Left lung (tissue), 14 donors: ENCODE measurements at places on chromosomes 4 and X. TPM values are rescaled to one million over a fixed set of nuclear protein-coding genes. Genes with fewer than 3 reads are reported as not detected.

Gene GPR119
- not detected for polyA plus RNA-seq

DNA sequence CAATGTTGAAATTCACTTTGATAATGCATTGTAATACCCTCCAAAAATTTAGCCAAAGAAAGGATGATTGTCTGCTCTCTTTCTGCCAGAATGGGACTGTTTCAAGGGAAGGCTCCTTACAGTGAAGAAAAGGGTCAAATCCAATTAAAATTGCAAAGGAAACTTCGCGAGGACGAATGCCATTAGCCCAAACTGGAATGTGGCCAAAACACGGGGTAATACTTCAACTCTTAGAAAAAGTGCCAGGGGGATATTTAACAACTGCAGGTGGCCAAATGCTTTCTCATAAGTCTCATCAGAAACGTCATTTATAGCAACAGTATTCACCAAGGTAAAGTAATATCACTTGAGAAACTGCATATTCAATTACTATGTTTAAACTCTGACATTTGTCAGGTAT lies 29.0 kb downstream of the NKX3-2 start:
- no peak for DNase-seq
- no peak overlapping the region for H3K4me3 ChIP-seq
- no peaks in the 10 kb centered on the region for H3K4me1 ChIP-seq
- H3K36me3 ChIP-seq: no peaks in the 10 kb centered on the region
- no peak overlapping the region for H3K27ac ChIP-seq
- H3K27me3 ChIP-seq: peaks cover 89% of the 10 kb centered on the region

DNA sequence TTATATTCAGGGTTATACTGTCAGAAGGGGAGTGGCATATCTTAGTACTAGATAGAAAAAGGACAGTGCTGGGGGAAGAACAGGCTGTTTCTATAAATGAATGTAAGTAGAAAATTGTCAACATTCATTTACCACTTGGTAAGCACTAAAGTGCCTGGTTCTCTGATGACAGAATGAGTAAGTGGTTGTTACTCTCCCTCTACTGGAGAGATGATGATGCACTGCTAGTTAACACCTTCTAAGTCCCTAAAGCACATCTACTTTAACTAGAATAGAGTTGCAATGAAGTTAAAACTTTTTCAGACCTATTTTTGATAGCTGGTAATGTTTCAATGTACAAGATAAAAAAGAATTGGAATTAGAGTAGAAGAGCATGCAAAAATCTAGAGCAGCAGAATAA lies 214.5 kb downstream of the KLHL4 start:
- H3K36me3 ChIP-seq: no peaks in the 10 kb centered on the region
- H3K27me3 ChIP-seq: no peaks in the 10 kb centered on the region
- no peaks in the 10 kb centered on the region for H3K4me1 ChIP-seq
- no peak overlapping the region for H3K4me3 ChIP-seq
- no peak for DNase-seq

GRCh38 chrX:41293269-41293668 lies 40.7 kb upstream of the DDX3X start:
- no peaks in the 10 kb centered on the region for H3K27me3 ChIP-seq
- H3K4me1 ChIP-seq: no peaks in the 10 kb centered on the region
- H3K36me3 ChIP-seq: no peaks in the 10 kb centered on the region
- H3K27ac ChIP-seq: no peak overlapping the region
- H3K4me3 ChIP-seq: no peak overlapping the region

DNA sequence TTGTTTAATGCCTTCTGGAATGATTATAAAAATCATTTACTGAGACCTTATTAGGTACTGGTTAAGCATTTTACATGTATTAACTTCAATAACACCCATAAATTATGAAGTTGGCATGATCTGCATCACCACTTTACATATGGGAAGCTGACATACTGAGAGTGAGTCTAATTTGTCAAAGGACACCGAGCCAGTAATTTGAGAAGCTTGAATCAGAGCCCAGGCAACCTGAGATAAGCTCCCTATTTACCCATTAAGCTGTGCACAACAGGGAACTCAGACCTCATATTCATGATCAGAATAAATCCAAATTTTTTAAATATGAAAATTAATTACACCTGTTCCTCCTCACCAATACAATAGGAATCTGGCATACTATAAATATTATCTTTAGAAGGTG lies 247.9 kb upstream of the EPHA5 start:
- no peaks in the 10 kb centered on the region for H3K36me3 ChIP-seq
- H3K4me1 ChIP-seq: no peaks in the 10 kb centered on the region
- no peaks in the 10 kb centered on the region for H3K27me3 ChIP-seq
- H3K27ac ChIP-seq: no peak overlapping the region
- DNase-seq: no peak

DNA sequence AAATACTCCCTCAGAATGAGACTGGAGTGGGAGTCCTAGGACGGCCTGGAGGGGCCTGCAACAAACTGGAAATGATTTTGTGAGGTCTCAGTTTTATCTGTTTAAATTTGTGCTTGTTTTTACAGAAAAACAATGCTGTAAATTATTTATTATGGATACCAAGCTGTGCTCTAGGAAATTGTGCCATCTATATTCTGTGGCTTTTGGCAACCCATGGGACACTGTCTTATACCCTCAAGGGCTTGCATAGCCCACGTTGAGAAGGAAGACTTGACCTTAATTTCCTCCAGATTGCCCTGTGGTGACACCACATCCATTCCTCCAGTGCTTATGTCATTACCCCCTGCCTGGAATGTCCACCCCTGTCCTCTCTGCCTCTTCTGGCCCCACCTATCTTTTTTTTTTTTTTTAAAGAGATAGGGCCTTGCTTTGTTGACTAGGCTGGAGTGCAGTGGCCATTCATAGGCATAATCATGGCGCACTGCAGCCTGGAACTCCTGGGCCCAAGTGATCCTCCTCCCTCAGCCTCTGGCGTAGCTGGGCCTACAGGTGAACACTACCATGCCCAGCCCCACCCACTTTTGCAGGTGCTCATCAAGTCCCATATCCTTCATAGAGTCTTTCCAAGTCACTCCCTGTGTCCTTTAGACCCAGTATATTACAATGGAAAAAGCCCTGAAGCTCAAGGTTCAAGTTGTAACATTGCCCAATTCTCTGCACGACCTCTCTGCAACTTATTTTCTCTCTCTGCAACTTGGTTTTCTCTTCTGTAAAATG lies 77.4 kb downstream of the HPRT1 start:
- no peak for DNase-seq
- no peak overlapping the region for H3K27ac ChIP-seq
- H3K4me1 ChIP-seq: no peaks in the 10 kb centered on the region
- H3K4me3 ChIP-seq: no peak overlapping the region
- H3K36me3 ChIP-seq: no peaks in the 10 kb centered on the region

DNA sequence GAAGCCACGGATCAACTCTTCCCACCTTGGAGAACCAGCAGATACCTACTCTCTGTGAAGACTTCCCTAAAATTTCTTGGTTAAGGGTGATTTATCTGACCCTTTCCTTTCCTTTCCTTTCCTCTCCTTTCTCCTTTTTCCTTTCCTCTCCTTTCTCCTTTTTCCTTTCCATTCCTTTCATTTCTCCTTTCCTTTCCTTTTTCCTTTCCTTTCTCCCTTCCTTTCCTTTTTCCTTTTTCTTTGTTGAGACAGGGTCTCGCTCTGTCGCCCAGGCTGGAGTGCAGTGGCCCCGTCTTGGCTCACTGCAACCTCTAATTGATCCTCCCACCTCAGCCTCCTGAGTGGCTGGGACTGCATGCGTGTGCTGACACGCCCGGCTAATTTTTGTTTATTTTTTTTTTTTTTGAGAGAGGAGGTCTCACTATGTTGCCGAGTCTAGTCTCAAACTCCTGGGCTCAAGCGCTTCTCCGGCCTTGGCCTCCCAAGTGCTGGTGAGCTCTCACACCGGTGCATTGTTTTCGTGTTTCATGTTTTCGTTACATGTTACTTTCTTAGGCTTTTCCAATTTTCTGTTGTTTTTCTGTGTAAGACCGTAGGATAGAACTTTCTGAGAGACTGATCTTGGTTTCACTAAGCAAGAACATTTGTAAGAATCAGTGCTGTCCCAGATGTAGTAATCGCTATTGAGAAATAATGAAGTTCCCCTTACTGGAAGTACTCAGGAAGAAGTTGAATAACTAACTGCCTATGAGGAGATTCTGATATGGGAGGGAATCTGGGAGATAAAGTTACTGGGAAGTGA lies 2.0 kb downstream of the TMEM165 start:
- peaks cover 47% of the 10 kb centered on the region for H3K4me1 ChIP-seq
- H3K27ac ChIP-seq: peak overlapping the region; percentile 98
- no peaks in the 10 kb centered on the region for H3K27me3 ChIP-seq
- peaks cover 29% of the 10 kb centered on the region for H3K36me3 ChIP-seq

- no peak for DNase-seq
- no peaks in the 10 kb centered on the region for H3K36me3 ChIP-seq
- no peaks in the 10 kb centered on the region for H3K27me3 ChIP-seq
- no peak overlapping the region for H3K27ac ChIP-seq
- peaks cover 8% of the 10 kb centered on the region for H3K4me1 ChIP-seq
- H3K4me3 ChIP-seq: no peak overlapping the region
These were observed 90.0 kb downstream of the ELOVL6 start for GRCh38 chr4:110108422-110108821.

DNA sequence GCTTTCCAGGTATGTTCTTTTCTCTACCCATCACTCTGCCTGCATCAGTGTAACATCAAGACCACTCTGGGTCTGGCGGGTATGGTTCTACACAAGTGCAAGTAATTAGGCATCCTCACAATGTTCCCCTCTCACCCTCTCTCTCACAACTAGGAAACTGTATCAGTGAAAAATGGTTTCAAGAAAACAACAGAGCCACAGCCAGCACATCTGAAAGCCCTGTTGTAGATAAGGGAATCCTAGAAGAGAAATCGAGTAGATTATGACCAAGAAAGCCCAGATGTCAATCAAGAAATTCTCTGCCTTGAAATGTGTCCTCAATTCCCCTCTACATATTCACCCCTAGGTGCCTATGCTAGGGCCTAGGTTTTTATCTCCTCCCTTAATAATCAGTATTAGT lies 281.3 kb upstream of the ANKRD50 start:
- no peak for DNase-seq
- H3K4me3 ChIP-seq: no peak overlapping the region
- H3K4me1 ChIP-seq: no peaks in the 10 kb centered on the region
- H3K27me3 ChIP-seq: no peaks in the 10 kb centered on the region
- H3K36me3 ChIP-seq: no peaks in the 10 kb centered on the region
- H3K27ac ChIP-seq: no peak overlapping the region

DNA sequence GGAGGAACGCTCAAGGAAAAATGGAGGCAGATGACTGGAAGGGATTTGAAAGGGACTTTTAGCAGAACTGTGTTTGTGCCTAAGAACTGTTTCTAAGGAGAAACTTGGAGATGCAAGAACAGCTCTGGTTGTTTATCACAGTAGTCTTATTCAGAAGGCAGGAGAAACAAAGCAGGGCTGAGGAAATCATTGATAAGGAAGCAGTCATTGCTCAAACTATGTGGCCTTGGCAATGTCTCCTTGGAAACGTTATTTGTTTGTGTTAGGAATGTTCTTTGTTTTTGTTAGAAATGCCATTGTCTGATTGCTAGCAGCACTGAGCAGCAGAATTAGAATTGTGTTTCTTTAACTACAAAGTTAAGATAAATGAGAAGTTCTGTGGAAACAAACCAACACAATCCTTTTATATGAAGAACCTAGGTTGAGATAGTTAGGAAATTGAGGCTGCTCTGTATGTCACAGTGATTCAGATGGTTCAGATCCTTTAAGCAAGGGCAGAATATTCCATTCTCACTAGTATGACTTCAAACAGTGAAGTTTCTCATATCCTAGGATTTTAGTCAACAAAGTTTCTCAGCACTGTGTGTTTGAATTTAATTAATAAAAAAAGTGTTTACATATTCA lies 1191.3 kb upstream of the IGFBP7 start:
- no peak overlapping the region for H3K4me3 ChIP-seq
- peaks cover 12% of the 10 kb centered on the region for H3K4me1 ChIP-seq
- no peaks in the 10 kb centered on the region for H3K36me3 ChIP-seq
- no peaks in the 10 kb centered on the region for H3K27me3 ChIP-seq
- peak; percentile 54 for DNase-seq

DNA sequence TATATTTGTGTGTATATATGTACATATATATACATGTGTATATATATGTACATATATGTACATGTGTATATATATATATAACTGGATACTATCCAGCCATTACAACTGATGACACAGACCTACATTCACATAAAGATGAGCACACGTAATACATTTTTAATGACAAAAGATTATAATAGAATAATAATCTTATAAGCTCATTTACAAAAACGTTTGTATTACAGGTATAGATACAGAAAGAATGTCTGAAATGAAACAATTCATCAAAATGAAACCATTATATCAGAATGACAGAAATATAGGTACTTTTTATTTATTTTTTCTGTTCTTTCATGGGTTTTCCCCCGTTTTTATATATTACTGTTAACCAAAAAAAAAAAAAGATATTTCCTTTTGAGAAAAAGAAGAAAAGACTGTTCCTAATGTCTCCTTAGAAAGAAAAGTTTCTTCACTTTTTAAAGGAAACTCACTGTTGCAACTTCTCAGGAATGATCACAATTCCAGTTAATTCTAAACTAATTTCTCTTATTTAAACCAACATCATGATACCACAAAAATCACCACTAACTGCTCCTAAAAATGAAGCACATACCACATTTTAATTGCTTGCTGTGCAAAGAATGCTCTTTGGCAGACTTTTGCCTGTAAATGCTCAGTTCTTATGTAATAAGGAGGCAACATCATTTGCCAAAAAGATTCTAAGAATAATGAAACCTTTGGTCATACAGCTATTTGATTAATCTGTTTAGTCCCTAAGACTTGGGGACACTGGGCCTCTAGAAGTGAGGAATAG lies 18.9 kb downstream of the LEF1 start:
- no peak overlapping the region for H3K4me3 ChIP-seq
- no peaks in the 10 kb centered on the region for H3K36me3 ChIP-seq
- no peaks in the 10 kb centered on the region for H3K27me3 ChIP-seq
- no peak for DNase-seq
- no peaks in the 10 kb centered on the region for H3K4me1 ChIP-seq

DNA sequence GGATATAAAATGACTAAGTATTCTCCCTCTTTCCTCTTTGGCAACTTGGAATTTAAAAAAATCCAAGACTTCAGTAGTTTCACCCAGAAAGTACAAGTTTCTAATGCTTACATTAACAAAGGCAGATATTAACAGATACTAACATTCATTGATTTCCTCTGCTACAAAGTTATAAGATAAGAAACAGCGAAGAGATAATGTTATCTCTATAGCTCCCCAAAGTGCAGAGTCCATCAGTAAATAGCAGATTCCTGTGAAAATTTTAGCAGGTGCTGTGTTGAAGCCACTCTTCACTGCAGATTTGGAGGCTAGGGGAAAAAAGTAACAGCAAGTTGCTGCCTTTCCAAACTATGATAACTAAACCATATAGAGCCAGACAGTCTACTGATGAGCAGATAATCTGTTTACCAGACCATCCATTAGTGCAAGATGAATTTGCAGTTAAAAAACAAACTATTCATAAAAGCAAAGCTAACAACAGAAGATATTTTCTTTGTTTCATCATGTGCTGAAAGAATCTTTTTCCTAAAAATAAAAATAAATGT lies 3.3 kb upstream of the CAMK2D start:
- H3K27ac ChIP-seq: no peak overlapping the region
- no peaks in the 10 kb centered on the region for H3K36me3 ChIP-seq
- H3K4me1 ChIP-seq: peaks cover 6% of the 10 kb centered on the region
- H3K4me3 ChIP-seq: no peak overlapping the region
- no peaks in the 10 kb centered on the region for H3K27me3 ChIP-seq

- no peaks in the 10 kb centered on the region for H3K27me3 ChIP-seq
- H3K4me3 ChIP-seq: no peak overlapping the region
- no peak overlapping the region for H3K27ac ChIP-seq
- DNase-seq: no peak
- H3K36me3 ChIP-seq: no peaks in the 10 kb centered on the region
- no peaks in the 10 kb centered on the region for H3K4me1 ChIP-seq
These were observed 71.3 kb downstream of the LRBA start for GRCh38 chr4:150943818-150944217.
